ENCODE measurements at places on chromosomes 5 and 9.

GRCh38 chr5:94192658-94193391 is 425.6 kb downstream of the KIAA0825 start:
- no peak for DNase-seq

- no peak for DNase-seq
Observed at GRCh38 chr5:66122379-66123034, 21.6 kb upstream of the SREK1 start.

GRCh38 chr9:94996641-94997040 is 270.1 kb downstream of the AOPEP start:
- no peak for DNase-seq

DNA sequence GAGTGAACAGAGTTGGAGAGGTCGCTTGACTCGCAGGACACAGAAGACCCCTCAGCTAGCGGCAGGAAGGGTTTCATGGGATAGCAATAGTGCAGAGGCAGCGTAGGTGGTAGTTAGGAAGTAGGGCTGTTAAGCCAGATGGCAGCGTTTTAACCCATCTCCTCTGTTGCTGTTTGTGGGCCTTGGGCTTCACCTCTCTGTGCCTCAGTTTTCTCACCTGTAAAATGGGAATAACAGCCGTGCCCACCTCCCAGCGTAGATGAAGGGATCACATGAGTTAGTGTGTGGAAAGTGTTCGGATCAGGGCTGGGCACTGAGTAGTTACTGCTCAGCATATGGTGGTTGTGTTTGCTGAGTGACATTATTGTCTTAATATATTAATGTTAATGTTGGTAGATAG is 1.9 kb downstream of the ZNF354B start:
- DNase-seq = no peak

GRCh38 chr9:121841771-121842611 is 190.6 kb downstream of the DAB2IP start:
- DNase-seq = no peak

DNA sequence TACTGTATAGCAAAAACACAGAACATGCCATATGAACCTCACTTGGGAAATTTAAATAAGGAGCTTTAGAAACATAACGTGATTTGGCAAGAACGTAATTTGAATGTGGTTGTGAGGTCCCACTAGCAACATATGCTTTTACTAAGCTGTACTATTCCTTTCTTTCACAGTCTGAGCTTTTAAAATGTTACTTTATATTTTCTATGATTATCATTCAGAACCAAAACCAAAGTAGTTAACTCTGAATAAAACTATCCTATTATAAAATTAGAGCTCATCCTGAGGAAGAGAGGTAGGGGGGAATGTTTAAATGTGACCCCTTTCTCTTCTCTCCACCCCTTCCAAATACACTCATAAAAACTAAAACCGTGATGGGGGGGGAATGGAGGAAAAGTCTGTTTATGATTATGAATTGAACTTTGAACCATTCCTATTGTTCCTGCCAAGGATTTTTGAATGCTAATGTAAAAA is 435.7 kb downstream of the NFIB start:
- no peak for DNase-seq

- peak; percentile 61 for DNase-seq
Observed at GRCh38 chr9:33778700-33779351, 16.5 kb upstream of the PRSS3 start.

GRCh38 chr9:68492806-68493205 is 47.9 kb downstream of the TMEM252 start:
- DNase-seq = no peak

- DNase-seq = no peak
Observed at GRCh38 chr5:87340716-87341115, 72.0 kb downstream of the CCNH start.

GRCh38 chr9:117809751-117810150 is 105.5 kb downstream of the TLR4 start:
- no peak for DNase-seq

DNA sequence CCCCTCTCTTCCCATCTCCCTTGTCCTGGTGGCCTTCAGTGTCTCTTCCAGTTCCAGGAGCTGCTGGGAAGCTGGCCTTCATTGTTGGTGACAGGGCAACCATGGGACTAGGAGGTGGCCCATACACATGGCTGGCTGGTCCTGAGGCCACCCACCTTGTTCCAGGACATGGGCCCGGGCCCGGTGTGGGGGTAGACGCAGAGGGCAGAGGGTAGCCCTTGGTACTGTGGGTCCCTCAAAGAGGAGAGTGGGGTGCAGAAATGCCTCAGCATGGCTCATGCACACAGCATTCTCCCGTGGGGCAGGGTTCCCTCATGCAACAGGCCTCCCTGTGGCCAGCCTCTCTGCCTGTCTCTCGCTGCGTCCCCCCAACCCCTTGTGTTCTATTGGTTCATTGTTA is 20.8 kb downstream of the SLC6A7 start:
- no peak for DNase-seq

GRCh38 chr5:14008819-14009311 is 64.4 kb upstream of the DNAH5 start:
- no peak for DNase-seq

GRCh38 chr9:2093920-2094597 is 78.9 kb downstream of the SMARCA2 start:
- no peak for DNase-seq

- DNase-seq = no peak
Observed at GRCh38 chr5:60797482-60798153, 46.5 kb downstream of the ELOVL7 start.

DNA sequence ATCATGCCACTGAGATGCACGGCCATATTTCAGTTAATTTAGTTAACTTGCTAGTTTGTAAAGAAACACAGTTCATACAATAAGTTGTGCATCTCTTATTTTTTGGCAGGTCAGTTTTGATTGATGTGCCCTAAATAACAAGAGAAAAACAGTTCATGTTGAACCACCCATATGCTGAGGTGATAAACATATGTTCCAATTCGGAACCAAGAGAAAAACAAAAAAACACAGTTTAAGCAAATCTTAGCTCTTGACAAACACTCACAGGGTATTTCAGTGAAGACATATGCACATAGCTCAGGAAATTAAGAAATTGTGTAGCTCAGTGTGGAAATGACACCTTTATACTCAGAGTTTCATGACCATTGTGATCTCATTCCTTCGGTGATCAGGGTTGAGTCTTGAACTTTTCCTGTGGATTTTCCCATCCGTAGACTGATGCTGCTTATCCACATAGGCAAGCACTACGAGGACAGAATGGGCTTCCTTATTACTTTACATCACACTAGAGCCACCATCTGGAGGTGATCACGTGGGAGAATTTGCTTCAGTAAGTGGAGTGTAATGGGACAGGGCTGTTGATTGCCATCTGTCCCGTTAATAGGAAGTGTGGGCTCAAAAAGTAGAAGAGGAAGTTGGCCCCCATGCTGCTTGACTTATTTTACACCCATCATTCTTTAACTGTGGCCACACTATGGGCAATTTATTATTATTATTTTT is 773.0 kb downstream of the MTRR start:
- no peak for DNase-seq

DNA sequence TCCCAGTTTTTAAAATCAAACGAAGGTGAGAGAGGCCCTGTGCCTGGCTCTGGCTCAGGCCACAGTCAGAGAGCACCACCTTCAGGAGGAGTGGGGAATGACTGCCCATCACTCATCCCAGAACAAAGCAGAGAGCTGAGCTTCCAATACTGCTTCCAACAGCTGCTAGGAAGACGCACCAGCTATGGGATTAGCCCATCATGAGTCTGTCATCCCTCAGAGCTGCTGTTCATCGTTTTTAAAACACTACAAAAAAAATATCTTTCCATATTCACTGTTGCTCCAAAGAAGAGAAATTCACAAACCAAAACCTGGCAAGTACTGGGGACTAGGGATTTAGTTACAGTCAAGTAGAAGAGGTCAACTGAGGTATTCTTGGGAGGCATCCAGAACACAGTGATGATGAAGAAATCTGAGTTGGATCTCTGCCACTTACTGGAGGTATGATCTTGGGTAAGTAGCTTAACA is 102.4 kb downstream of the CDK5RAP2 start:
- peak; percentile 12 for DNase-seq

DNA sequence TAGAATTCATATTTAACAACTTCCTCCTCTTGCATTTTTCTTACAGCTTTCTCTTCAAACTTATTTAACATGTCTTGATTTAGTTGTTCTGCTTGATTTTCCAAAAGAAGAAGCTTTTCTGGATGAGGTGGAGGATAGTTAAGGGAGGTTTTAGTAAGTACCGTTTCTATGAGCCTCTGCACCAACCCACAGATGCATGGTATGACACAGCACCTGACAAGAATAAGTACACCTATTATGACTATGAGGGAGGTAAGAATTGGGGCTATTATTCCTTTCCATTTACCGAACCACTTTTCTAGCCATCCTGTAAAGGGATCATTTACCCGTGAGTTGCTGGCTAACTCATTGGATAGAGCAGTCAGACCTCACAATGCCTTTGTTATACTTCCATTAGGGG is 2.5 kb upstream of the HMGCS1 start:
- DNase-seq = no peak

- peak; percentile 19 for DNase-seq
Observed at GRCh38 chr5:57595523-57595991, 112.9 kb upstream of the ACTBL2 start.

DNA sequence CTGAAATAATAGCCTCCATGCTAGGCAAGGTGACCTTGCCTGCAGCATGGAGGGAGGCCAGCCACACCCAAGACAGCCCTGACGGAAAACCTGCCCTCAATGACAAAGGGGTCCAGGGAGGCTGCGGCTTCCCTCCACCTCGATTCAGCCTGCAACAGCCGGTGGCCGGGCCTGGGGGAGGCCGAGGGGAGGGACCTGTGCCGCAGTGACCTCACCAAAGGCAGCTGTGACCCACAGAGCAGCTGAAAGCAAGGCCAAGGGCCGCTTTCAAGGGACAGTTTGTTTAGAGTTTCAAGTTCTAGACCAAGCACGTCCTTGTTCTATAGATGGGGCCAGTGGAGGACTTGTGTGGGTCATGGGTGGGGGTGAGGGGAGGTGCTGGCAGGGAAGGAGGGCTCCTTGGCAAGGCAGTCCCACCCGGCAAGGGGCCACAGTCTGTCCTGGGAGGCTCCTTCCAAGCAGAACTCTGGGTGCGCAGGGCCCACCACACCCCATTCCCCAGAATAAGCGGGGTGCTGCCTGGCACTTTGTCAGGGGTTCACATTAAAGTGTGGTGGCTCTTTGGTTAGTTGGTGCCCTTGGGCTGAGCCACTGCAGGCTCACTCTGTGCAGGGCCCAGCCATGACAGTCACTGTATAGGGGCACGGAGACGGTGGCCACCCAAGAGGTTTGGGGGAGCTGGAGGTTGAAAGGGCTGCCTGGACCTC is 226.5 kb downstream of the FANCC start:
- no peak for DNase-seq

- no peak for DNase-seq
Observed at GRCh38 chr5:169696621-169697510, 59.8 kb downstream of the DOCK2 start.

- DNase-seq = no peak
Observed at GRCh38 chr9:125822902-125823301, 75.7 kb downstream of the PBX3 start.

- no peak for DNase-seq
Observed at GRCh38 chr9:16726029-16726428, 144.4 kb downstream of the BNC2 start.

GRCh38 chr9:110745676-110746075 is 77.1 kb downstream of the MUSK start:
- DNase-seq = no peak

- no peak for DNase-seq
Observed at GRCh38 chr5:155406815-155407214, 393.3 kb downstream of the KIF4B start.

- no peak for DNase-seq
Observed at GRCh38 chr9:132020820-132021510, 58.7 kb downstream of the MED27 start.

DNA sequence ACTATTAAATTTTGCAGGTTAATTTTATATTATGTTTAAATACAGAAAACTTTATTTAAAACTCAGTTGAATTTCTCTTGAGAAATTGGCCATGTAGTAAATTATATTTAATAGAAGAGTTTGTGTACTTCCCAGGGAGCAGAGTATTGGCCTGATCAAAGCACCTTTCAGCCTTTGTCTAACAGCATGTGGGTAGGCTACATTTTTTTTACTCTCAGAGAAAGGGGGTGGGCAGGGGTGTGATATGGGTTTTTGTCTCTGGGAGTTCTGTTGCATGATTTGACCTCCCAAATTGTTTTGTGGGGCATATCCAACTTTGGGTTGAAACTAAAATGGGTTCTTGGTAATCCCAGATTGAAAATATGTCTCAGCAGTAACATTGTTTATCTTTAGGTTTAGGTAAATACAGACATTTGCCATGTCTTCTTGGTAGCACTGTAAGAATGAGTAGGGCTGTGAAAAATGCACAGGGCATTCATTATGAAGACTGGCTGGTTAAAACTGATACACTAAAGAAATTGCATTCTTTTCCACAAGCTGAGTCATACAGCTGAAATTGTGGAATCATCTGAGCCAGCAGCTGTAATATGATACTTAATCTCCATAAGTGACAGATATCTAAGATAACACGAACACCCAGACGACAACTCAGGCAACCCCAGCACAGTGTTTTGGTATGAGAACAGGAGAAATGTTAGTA is 75.4 kb upstream of the CDKN2B start:
- DNase-seq = no peak

GRCh38 chr5:106875591-106876297 is 795.0 kb downstream of the EFNA5 start:
- DNase-seq = no peak

- DNase-seq = no peak
Observed at GRCh38 chr9:97518909-97519307, 17.4 kb downstream of the TMOD1 start.

DNA sequence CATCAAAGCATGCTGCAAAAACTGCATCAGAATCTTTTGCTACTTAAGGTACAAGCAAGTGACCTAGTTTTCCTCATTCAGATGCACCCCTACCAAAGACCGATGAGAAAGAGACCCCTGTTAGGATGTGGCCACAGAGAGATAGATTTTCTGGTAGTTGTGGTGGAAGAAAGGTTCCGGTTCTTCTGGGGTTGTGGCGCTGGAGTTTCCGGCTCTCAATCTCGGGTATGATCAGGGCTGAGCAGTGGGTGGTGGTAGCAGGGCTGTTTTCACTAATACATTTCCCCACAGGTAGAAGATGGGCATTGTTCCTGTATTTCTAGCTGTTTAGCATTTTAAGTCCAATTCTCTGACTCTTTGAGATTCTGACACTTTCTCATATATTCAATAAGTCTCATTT is 58.4 kb downstream of the PCSK1 start:
- DNase-seq = no peak

DNA sequence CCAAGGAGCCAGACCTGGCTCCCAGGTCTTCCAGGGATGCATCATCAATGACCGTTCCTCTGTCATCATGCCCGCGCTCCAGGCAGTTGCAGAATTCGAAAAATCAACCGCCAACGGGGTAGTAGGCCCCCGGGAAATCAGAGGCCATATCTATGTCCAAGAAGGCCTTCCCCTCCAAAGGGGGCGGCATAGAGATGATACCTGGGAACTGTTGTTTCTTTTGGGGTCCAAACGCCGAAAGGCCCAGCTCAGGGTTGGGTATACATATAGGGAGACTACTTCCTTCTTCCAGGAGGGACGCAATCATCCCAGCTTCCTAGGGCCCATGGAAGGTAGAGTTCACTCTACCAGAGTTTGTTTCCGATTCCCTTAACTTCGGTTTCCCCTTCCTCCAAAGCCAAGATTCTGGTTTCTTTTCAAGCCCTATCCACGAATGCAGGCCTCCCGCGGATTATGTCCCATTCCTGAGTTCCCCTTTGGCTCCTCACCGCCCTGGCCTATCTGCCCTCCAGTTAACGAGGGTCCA is 754 bp downstream of the DCAF12 start:
- DNase-seq = no peak

- no peak for DNase-seq
Observed at GRCh38 chr5:963310-963672, 45.3 kb upstream of the NKD2 start.

- no peak for DNase-seq
Observed at GRCh38 chr5:150372639-150373038, 15.1 kb downstream of the TCOF1 start.

Measured in NCI-H1930 (cell line).